ENCODE measurements at places on chromosomes 6 and 20.
A peak's percentile ranks its signal among the peaks of the same experiment; 100 is the strongest.

DNA sequence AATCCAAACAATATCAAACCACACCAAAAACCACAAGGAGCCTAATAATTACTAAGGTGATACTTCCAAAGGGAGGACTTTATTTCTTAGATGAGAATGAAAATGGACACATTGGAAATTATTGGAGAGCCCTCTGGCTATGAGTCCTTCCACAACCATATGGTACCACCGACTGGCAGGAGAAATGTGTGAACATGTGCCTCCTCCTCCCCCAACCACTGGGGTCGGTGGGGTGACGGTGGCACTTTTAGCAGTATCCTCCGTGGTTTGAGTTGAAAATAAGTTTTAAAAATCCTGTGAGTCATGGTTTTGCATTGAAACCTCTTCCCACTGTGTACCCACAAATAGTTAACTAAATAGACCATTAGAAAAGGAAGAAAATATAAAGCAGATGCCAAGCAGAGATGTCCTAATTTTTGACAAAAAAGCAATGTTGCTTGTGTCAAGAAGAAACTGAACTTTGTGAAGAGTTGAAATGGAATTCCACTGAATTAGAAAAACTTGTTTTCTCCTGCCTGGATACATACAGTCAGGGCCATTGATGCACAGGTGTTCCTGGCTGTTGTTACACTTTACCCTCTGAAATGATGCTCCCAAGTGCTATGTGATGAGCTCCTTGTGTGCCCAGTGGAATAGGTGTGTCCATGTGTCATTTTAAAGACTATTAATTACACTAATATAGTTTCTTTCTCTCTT is 3.2 kb downstream of the EDN1 start:
- H3K36me3 ChIP-seq = peaks cover 10% of the 10 kb centered on the region
- H3K27me3 ChIP-seq = peaks cover 45% of the 10 kb centered on the region
- no peak overlapping the region for H3K27ac ChIP-seq

GRCh38 chr6:5763407-5763806 is 243.3 kb downstream of the NRN1 start:
- peak overlapping the region; percentile 46 for H3K27ac ChIP-seq
- H3K36me3 ChIP-seq = no peaks in the 10 kb centered on the region
- H3K4me1 ChIP-seq = peaks cover 53% of the 10 kb centered on the region

GRCh38 chr20:38108438-38108985 is 56.6 kb downstream of the TGM2 start:
- no peak overlapping the region for H3K27ac ChIP-seq
- DNase-seq = no peak
- H3K27me3 ChIP-seq = no peaks in the 10 kb centered on the region
- H3K4me1 ChIP-seq = no peaks in the 10 kb centered on the region
- no peak overlapping the region for H3K4me3 ChIP-seq

GRCh38 chr6:131946992-131947955 is 3.9 kb downstream of the CCN2 start:
- DNase-seq = no peak
- peaks cover 5% of the 10 kb centered on the region for H3K27me3 ChIP-seq
- H3K27ac ChIP-seq = no peak overlapping the region
- H3K4me1 ChIP-seq = peaks cover 27% of the 10 kb centered on the region
- H3K4me3 ChIP-seq = no peak overlapping the region

- H3K4me3 ChIP-seq = no peak overlapping the region
- DNase-seq = no peak
- no peaks in the 10 kb centered on the region for H3K27me3 ChIP-seq
- H3K36me3 ChIP-seq = peaks cover 6% of the 10 kb centered on the region
- H3K27ac ChIP-seq = no peak overlapping the region
Observed at GRCh38 chr6:3124667-3125066, 6.2 kb downstream of the BPHL start.

Measured in naive B cell (primary cell).